ENCODE measurements at places on chromosomes 7 and 10.
A peak's percentile ranks its signal among the peaks of the same experiment; 100 is the strongest.

DNA sequence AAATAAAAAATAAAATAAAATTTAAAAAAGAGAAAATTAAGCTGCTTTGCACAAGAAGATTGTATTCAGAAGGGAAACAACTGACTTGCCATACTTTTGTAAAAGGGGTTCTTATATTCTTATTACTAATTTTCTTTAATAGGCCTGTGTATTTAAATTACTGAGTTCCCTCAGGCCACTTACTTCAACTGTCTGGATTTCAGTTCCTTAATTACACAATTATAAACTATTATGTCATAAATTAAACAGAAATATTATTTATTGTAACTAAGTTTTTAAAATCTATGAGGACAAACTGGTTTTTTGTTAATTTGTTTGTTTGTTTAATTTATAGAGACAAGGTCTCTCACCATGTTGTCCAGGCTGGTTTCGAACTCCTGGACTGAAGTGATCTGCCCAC lies 22.4 kb upstream of the MICU1 start:
- DNase-seq, result no peak

DNA sequence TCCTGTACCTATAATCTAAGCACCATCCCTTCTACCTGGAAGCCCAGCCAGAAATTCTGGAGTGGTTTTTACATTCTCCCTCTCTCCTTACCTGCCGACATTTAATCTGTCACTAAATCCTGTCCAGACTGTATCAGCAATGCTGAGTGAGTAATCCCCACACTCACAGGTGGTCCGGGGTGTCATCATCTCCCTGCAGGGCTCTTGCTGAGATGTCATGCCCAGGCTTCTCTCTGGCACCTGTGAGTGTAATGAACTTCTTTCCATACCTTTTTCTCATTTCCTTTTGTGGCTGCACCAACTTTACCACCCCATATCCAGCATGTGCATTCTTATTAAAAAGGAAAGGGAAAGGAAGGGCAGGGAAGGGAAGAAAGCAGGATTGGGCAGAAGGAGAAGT lies 355.2 kb downstream of the CCSER2 start:
- no peak for DNase-seq

- no peak for DNase-seq
Measured at GRCh38 chr10:118746246-118746645, 8.5 kb downstream of the CACUL1 start.

- peak; percentile 45 for DNase-seq
Measured at GRCh38 chr10:119120413-119120867, 16.5 kb downstream of the DENND10 start.

GRCh38 chr10:103723557-103723956 lies 131.8 kb downstream of the SH3PXD2A start:
- DNase-seq, result no peak

DNA sequence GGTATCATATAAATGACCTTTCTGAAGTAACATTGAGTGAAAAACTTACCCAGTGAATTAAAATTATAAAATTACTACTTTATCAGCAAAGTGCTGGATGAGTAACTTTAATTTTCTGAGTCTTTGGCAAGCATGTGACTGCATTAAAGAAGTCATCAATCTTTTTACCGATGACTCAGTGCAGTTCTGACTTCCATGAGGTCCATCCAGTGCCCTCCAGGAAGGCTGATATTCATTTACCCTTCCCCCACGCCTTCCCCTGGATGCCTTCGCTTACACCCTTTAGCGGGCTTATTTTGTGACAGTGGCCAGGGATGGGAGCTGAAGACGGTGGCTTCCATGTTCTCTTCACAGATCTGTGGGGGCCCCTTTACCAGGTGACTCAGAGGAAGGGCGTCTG lies 572.9 kb upstream of the PFKP start:
- no peak for DNase-seq

DNA sequence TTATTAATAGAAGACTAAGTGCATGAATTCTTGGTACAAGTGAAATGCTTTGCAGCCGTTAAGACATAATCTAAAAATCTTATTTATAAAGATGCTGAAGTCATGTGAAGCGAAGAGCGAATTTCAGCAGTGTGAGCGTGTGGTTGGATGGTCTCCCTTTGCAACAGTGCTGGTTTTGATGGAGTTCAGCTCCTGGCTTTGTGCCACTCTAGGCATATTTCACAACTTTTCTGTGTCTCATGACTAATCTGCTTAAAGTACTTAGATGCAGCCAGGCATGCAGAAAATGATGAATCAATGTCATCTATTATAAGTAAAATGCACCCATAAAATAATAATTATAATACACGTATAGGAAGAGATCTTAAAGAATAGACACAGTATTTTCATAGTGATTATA lies 107.2 kb upstream of the TCERG1L start:
- DNase-seq, result peak; percentile 2

DNA sequence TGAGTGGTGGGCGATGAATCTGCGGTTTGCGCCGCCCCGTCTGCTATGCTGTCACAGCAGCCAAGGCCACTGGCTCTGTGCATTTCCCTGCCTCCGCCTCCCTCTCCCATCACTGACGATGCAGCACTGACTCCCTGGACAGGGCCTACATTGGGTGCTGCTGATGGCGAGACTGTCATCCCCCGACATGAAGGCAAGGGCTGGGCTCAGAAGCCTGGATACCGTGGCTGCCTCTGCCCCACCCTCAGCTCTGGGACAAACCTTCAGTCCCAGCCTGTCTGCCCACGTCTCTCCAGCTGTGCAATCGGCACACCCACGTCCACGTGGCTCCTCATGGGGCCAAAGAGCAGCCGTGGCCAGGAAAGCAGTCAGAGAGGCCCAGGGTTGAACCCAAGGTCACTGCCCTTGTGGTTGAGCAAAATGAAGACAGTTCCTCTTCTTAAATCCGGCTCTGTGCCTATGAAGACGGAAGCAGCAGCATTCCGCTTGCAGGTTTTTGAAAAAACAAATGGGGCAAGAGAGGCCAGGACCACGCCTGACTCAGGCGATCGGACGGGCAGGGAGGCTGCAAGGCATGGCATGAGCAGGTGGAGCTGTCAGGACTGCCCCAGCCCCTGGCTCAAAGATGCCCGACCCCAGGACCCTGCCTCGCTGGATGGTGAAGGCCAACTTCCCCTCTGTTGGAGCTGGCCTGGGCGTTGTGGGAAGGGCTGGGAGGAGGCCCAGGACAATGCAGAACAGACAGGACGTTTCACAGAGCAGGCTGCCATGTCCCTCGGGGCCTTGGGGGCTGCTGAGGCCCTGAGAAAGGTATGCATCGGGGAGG lies 517.5 kb downstream of the DNAJB6 start:
- no peak for DNase-seq

DNA sequence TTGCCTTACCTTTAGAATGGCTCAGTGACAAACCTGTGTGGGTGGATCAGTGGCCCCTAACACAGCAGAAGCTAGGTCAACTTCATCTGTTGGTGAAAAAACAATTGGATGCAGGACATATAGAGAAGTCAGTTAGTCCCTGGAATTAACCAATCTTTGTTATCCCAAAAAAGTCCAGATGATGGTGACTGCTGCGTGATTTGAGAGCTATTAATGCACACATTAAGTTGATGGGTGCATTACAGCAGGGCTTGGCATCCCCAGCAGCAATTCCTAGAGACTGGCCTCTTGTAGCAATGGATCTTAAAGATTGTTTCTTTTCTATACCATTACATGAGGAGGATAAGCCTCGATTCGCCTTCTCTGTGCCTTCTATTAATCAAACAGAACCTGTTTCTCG lies 33.3 kb downstream of the OR13A1 start:
- DNase-seq, result no peak

DNA sequence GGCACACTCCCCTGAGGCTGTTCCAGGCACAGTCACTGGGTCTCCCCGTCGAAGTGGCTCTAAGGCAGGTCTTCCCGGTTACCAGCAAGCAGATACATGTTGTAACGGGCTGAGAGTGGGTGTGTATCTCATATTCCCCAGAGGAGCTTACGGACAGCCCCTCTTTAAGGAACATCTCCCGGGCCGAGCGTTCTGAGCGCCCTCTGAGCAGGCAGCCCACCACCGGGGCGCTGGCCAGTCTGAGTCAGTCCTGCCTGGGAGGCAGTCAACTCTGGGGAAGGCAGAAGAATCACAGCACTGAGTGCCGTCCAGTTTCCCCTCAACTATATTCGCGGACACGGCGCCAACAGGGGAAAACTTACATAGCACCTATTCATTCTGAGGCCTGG lies 117.4 kb downstream of the LHPP start:
- no peak for DNase-seq

- DNase-seq, result peak; percentile 92
Measured at GRCh38 chr10:73650537-73651331, 5.1 kb downstream of the SYNPO2L start.

DNA sequence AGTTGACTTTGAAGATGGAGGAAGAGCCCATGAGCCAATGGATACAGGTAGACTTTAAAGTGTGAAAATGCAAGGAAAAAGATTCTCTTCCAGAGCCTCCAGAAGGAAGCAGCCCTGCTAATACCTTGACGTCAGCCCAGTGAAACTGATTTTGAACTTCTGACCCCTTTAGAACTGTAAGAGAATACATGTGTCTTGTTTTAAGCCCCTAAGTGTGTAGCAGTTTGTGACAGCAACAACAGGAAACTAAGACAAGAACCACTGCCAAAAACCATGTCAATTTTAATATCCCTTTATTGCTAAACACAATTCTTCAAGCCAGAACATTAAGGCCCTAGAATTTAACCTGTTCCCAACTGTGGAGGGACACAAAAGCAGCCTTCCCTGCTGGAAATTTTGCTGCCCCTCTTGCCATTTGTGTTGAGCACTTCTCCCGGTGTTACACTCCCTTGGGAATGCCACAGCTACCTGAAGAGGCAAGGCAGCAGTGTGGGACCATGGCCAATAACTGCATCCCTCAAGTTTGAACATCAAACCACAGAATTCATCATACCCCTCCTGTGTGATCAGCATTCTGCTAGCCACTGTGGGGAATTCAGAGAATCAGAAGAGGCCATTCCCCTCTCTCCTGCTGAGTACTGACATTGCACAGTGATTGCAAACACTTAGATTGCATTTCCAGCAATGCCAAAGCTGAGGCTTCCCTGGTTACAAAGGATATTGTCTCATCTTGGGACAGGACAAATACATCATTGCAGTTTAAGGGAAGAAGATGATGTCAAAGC lies 12.3 kb upstream of the CCDC172 start:
- peak; percentile 13 for DNase-seq

- no peak for DNase-seq
Measured at GRCh38 chr10:74913377-74913979, 87.1 kb downstream of the KAT6B start.

GRCh38 chr7:18401757-18402156 lies 93.8 kb upstream of the HDAC9 start:
- no peak for DNase-seq

DNA sequence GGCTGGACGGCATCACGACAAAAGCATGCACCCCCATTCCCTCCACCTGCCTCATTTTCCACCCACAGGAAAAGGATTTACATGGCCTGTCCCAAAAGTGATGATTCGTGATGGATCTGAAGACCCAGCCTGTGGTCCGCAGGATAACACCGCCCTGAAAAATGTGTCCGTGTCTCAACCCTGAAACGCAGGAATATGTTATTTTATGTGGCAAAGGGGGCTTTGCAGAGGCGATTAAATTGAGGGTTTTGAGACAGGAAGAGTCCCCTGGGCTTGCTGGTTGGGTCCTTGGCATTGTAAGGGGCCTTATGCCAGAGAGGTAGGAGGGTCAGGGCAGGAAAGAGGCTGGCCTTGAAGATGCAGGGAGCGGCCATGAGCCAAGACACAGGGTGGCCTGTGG lies 80.2 kb upstream of the PPP2R2D start:
- no peak for DNase-seq

GRCh38 chr10:3476186-3476585 lies 303.6 kb upstream of the PITRM1 start:
- peak; percentile 75 for DNase-seq

DNA sequence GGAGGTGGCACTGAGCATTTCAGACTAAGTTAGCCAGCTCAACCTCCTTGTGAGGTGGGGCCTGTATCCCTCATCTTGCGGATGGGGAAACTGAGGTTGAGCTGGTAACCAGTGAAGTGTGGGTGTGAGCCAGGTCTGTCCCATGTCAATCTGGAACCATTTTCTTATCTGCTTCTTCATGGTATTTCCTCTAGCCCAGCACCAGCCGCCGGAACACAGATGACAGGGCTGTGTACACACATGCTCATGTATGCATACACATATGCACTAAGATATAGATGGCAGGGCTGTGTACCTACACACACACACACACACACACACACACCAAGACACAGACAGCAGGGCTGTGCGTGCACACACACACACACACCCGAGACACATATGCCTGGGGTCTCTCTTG lies 18.5 kb downstream of the RAMP3 start:
- DNase-seq, result no peak

GRCh38 chr7:44972562-44972961 lies 6.3 kb downstream of the MYO1G start:
- no peak for DNase-seq

All from fibroblast of skin of right quadriceps (primary cell).